ENCODE measurements at places on chromosomes 4 and X. TPM values are rescaled to one million over a fixed set of nuclear protein-coding genes. Genes with fewer than 3 reads are reported as not detected.

DNA sequence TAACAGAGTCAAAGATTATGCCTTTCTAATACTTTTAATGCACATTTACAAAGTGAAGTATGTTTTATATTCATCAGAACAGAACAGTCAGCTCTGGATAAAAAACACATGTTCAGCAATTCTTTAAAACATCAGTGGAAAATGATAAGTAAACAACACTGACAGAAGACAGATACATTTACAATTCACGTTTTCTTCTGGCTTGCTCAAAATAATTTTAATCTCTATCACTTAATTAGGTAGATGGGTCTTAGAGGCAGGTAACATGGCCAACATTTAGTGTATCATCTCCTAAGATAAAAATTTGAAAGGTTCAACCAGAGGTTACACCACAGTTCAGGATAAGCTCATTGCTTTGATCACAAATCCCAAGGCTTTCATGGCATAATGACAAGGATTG is 156.8 kb upstream of the MAB21L2 start:
- no peak for DNase-seq

- no peak for DNase-seq
Measured at GRCh38 chr4:159757499-159757898, 654.6 kb downstream of the RAPGEF2 start.

Gene RASGEF1B
- 9.4 TPM for total RNA-seq

DNA sequence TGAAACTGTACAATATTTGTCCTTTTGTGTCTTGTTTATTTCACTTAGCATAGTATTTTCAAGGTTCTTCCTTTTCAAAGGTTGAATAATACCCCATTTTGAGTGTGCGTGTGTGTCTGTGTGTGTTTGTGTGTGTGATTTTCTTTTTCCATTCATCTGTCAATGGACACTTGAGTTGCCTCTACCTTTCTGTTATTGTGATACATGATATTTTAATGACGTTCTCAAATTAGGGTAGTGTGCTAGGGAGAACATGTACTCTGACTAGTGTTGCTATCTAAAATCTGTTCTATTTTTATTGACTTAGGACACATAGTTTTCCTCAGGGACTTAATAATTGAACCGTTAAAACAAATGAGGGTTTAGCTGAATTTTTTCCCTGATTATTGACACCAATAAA is 9.9 kb downstream of the MMRN1 start:
- DNase-seq = no peak

Gene GRPEL1
- total RNA-seq = 13.7 TPM

DNA sequence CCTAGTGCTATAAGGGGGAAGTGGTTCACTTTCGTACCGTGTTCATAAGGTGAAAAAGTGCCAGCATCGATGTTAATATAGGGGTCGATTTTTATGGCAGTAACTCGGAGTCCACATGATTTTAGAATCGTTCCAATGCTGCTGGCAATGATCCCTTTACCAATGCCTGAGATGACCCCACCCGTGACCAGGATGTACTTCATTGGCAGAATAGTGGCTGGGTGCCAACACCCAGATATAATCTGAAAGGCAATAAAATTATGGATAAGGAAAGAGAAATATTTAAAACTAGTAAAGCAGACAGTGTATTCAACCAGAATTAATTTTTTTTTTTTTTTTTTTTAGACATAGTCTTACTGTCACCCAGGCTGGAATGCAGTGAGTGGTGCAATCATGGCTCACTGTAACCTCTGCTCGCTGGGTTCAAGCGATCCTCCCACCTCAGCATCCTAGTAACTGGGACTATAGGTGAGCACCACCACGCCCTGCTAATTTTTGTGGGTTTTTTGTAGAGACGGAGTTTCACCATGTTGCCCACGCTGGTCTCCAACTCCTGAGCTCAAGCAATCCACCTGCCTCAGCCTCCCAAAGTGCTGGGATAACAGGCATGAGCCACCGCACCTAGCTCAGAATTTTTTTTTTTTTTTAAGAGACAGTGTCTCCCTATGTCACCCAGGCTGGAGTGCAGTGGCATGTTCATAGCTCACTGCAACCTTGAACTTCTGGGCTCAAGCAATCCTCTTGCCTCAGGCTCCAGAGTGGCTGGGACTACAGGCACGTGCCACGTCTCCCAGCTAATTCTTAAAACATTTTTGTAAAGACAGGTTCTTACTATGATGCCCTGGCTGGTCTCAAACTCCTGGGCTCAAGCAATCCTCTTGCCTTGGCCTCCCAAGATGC is 9.5 kb downstream of the CTPS2 start:
- no peak for DNase-seq

Gene RAB40A
- total RNA-seq = 0.31 TPM

DNA sequence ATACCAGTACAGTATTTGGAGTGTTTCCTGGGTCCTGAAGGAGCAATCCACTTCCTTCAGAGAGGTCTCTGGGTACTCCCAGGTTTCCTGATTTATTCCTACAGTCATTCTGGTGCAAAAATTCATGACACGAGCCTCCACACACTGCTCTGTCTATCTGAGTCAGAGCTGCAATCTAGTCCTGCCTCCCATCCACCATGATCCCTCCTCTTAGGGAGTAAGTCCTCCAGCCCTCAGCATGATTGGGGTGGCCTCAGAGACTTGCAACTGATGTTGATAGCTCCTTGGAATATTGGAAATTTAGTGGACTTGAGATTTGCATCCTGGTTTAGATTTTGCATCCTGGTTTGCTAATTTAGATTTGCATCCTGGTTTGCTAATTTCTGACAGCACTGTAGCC is 20.5 kb downstream of the CNGA1 start:
- no peak for DNase-seq

DNA sequence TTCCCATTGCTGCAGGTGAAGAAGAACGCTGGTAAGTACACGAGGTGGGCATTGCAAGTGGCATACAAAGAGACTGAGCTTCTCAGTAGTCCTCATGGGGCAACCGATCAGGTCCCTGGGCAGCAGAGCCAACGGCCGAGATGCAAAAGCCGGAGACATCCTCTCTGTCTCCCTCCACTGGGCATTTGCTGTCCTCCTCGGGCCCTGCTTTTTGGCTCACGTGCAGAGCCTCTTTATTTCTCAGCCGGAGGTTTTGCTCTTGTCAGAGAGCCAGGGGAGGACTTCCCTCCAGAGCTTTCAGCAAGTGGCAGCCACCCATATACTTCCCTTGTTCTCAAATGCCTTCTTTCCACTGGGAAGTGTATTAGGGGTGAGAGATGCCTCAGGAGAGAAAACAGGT is 18.0 kb downstream of the STARD8 start:
- DNase-seq = no peak

Gene DCAF8L2
- total RNA-seq = not detected
